ENCODE measurements at places on chromosomes 3 and 15.

- DNase-seq: no peak
Observed at GRCh38 chr3:195411836-195412235, 31.0 kb downstream of the ACAP2 start.

DNA sequence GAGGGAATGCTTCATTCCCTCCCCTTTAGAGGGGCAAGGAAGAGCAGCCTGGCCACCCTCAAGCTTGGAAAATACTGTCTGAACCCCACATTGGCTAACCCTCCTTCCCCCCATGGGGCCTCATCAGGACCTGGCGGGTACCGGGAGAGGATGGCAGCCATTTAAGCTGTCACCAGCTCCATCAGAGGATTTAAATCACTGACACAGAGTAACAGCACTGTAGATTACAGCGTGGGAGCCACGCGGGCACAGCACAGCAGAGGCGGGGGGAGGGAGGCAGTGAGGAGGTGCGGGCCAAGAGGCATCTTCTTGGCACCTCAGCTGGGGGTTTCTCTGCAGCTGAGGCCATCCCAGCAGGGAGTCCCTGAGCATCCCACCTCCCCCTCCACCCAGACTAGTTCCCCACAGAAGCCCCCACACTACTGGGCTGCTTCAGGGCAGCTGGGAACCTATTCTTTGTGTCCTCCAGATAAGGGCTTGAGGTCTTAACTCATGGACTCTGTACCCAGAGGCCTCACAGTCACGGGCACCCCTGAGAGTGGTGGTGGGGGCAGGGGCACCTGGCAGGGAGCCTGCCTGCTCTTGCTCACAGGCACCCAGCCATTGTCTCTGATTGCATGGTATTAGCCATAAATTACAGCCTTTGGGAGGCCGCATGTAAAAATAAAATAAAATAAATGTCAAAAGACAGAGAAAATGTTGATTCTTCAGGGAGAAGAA, 21.9 kb upstream of the CACNA2D2 start:
- no peak for DNase-seq

DNA sequence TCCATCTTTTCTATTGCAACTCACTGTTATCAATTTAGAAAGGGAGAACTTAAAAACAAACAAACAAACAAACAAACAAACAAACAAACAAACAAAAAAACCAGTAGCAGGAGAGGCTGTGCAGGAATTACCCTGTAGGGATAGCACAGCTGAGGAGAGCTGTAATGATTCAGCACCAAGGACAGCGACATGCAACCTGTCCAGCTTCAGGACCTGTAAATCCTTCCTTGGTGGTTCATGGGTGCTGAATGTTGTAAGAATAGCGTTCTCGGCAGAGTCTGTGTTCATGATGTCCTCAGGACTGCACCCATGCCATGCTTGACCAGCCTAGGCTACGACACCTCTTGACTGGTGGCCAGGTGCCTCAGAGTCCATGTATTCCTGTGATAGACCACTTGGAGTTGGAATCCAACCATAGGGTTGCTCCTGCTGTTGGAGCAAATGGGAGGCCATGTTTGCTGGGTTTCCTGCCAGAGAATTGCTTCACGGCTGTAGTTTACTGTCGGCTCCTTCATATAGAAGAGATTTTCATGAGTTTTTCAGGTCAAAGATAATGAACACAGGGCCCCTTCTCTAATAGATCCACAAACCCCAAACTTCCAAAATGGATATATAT, 65.9 kb downstream of the CACNA2D3 start:
- no peak for DNase-seq

- no peak for DNase-seq
Observed at GRCh38 chr15:39358441-39359041, 222.3 kb upstream of the THBS1 start.

DNA sequence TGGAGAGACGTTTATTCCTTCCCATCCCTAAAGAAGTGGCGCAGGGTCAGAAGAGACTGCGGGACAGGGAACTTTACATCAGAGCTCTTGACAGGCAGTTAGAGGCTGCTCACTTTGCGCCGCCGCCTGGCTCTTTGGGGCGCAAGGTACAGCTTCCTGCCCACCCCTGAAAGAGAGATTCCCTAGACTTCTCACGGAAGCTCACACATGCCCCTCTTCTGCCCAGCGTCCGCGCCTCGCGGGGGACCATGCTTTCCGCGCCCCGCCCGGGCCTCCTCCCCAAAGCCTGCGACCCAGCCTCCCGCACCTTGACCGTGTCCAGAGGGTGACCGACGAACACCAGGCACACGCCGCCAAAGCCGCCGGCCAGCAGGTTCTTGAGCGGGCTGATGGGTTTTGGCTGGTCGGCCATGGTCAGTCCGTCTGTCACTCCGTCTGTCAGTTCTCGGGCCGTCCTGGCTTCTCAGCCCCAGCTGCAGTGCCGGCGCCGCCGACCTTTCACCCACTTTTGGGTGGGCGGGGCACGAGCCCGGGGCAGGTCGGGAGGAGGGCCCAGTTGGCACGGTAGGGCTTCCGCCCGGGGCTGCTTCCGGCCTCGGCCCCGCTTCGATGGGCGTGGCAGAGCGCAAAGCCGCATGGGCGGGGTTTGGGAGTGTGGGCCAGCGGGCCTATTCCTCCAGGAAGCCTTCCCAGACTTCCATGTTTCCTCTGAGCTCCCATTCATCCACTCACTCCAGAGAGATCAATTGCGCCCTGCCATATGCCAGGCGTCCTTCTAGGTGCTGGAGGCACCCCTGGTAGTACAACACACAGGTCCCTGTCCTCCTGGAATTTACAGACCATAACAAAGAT, at the start of gene SLC25A20:
TSS of gene SLC25A20 (minus strand) at position 500 of the 852 bp plus-strand sequence. CDS start at position 412, 88 bp downstream.
- peak; percentile 79 for DNase-seq

DNA sequence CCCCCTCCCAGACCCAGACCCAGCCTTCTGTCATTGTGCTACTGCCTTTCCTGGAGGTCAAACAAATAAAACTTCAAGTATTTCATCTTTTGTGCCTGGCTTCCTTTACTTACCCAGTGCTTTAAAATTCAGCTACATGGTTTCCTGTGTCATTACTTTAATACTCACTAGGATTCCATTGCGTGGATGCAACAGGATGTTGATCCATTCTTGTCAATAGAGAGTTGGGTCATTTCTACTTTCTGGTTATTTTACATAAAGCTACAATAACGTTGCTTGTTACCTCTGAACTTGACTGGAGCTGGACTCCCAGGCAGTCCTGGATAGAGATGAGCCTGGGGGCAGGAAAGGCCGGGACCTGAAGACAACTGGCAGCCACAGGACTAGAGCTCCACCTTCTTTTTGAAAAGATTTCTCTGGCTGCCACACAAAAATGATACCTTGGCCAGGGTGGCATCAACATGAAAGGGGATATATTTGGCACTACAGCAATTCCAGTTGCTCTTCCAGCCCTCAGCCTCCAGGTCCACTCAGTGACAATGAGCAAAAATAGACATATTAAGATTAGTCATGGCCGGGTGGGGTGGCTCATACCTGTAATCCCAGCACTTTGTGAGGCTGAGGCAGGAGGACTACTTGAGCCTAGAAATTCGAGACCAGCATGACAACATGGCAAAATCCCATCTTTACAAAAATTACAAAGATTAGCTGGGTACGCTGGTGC, 23.3 kb upstream of the HEG1 start:
- DNase-seq: no peak

- DNase-seq: no peak
Observed at GRCh38 chr3:120762615-120763014, 20.1 kb downstream of the GTF2E1 start.

GRCh38 chr3:4078903-4079302, 224.3 kb upstream of the SETMAR start:
- no peak for DNase-seq

GRCh38 chr3:87200060-87200647, 27.0 kb upstream of the CHMP2B start:
- no peak for DNase-seq

Data from stimulated activated CD8-positive, alpha-beta memory T cell treated with anti-CD3 and anti-CD28 coated beads, Interleukin-2, amount 100 ng/mL, for 1 hour (primary cell).